ENCODE measurements at places on chromosomes 7 and 10.

- DNase-seq: no peak
These were observed 613.1 kb upstream of the NRP1 start for GRCh38 chr10:33947544-33947943.

DNA sequence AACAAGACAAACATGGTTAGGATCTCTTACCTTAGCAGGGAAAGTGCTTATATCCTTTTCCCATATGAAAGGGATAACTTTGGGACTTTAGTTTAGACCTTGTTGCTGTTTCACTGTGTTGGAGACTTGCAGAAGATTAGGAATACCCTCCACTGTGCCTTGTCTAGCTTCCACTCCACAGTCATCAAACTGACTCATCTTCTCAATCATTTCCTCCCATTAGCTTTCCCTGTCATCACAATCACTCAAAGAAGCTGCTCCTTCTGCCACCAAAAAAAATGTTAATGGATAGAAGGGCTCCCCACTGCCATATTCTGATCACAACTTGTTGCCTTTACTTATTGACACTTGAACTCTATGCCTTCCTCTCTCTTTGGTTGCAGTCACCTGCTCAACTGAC lies 16.8 kb downstream of the GNG11 start:
- DNase-seq: no peak

GRCh38 chr10:52424341-52424740 lies 110.3 kb downstream of the DKK1 start:
- DNase-seq: no peak

DNA sequence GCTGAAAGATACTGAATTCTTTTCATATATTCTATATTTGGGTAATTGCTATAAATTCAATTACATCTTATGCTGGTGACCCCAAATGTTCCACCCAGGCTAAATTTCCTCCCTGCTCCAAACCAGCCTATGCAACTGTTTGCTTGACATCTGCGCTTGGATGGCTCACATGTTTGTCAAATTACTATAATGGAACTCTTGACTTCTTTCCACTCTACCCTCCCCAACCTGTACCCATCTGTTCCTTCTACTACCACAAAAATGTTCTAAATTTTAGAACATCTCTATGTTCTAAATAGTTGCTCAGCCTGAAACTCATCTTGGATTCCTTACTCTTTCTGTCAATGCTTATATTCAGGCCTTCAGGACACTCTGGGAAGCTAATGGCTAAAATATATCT lies 249.9 kb upstream of the SMIM30 start:
- DNase-seq: no peak

DNA sequence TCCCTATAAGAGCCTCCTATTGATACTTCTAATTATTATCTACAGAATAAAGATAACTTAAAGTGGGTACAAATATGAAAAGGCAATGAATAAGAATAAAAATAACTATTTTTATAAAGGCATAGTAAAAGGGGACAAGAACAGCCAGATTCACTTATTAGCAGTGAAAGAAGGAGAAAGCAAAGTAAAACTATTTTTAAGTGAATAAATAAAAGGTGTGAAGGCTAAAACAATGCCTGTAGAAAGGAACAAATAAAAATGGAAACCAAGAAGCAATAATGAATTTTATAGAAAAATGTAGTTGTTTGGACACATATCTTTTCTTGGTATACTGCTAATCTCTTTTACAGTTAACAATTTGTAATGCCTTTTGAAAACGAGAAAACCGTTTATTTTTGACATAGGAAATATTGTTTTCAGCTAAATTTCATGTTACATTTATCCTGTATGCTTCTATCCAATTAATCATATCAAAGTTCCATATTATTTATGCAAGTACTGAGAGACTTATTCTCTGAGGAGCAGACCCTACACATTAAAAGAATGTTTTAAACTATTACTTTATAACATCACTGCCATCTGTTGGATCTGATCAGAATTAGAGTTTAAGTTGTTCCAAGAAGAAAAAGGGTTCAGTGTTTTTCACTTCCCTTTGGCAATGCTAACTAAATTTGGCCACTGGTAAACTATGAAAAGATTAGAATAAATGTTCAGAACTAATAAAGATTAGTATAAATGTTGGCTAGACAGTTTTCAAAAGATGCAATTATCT lies 59.1 kb downstream of the ARMC3 start:
- no peak for DNase-seq

- DNase-seq: no peak
These were observed 64.4 kb upstream of the SFMBT2 start for GRCh38 chr10:7475046-7475911.

DNA sequence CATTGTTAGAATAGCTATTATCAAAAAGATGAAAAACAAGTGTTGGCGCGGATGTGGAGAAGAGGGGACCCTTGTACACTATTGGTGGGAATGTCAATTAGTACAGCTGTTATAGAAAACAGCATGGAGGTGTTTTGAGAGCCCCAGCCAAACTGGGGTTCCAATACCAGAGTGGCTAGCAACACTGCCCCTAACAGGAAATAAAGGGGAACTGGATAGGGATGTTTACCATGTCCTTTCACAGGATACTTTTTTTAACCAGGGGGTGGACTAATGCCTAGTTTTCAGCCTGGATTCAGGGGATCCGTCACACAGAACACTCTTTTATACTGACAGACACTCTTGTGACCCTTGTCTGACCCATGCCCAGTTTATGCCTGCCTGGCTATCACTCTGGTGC lies 6.9 kb upstream of the GSTK1 start:
- DNase-seq: no peak

GRCh38 chr7:5635006-5635405 lies 146.5 kb downstream of the RNF216 start:
- no peak for DNase-seq

DNA sequence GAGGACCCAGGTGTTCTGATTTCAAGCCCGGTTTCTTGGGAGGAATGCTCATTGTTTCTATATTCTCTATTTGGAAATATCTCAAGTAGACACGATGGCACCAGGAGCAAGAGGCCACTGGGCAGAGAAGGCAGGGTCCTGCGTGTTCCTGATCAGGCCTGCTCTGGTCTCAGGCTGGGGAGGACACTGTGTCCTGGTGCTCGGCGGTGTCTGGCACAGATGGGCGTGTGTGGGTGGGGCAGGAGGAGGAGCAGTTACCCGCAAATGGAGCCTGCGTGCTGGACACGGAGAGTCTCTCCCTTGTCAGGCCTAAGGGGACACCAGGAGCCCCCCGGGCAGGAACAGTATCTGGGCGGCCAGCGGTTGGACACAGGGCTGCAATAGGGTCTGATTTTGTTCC lies 25.9 kb upstream of the GOLGA7B start:
- no peak for DNase-seq

GRCh38 chr7:93948106-93948505 lies 26.6 kb downstream of the GNG11 start:
- no peak for DNase-seq

GRCh38 chr10:99393683-99394082 lies 36.7 kb downstream of the GOT1 start:
- no peak for DNase-seq

DNA sequence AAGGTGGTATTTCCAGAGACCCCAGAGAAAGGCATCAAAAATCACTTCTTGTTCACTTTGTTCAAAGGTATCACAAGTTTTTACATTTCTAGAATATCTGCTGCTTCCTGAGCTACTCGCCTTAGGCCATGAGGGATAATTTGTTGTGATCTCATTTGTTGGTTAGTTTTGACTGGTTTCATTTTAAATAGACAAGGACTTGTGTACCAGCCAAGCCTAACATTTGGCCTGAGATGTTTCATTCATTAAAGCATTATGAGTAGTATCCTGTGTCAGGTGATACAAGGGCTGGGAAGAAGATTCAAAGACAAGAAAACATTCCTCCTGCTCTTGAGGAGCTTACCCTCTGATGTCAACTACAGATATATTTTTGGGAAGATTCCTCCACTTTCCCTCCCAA lies 170.3 kb upstream of the FAM171A1 start:
- DNase-seq: no peak

DNA sequence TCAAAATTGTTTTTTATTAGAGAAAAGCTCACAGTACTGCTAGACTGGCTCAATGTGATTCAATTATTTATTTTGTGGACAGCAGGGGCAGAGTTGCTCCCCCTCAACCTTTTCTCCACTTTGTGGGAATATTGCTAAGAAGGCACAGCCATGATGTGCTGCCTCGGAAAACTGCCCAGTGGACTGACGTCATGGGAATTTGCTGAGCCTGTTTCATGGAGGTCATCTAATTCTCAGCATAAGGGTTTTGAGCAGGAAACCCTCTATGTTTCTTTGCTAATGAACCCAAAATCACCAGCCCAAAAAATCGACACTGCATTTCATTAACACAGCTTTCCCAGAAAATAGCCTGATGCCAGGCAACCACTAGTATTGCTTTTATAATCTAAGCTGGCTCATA lies 228.8 kb upstream of the FAM3C start:
- no peak for DNase-seq

DNA sequence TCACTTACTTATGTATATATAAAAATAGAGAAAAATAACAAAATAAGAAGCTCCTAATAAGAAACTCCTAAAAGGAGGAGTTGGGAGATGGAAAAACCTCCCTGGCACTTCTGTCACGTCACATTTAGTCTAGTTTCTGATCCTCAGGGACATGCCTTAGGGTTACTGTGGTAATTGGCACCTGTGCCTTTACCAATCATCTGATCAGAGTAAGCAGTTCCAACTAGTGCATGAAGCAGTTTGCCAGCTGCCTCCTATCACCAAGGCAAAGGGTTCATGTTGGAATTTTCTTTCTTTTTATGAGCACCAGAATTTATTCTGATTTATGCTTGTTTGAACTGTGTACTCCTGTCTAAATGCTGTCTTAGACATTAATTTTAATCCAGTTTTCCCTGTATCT lies 49.9 kb downstream of the ARL4A start:
- DNase-seq: no peak

DNA sequence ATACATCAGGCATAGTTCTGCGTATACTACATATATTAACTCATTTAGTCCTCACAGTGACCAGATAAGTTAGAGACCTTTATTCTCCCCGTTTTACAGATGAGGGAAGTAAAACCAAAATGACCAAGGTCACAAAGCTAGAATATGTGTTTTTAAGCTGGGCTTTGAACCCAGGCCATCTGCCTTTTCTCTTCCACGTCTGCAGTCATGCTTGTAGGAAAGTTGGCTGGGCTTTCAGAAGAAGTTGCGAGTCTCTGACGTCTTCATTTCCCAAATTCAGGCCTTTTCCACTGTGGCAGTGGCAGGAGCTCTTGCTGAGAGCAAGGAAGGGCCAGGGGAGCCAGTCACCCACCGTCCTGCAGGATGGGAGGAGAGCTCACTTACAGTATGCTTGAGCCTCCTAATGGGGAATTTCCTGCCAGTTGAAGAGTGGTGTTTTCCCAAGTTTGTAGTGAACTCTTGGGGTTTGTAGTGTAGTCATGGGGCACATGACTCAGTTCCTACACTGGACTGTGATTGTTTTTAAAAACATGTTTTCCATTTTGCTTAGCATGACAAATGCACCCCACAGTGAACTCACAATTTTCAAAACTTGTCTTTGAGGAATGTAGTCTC lies 34.2 kb downstream of the CYP17A1 start:
- no peak for DNase-seq

GRCh38 chr7:28222636-28223035 lies 42.0 kb upstream of the JAZF1 start:
- no peak for DNase-seq

GRCh38 chr10:98617906-98618520 lies 171.3 kb upstream of the HPS1 start:
- DNase-seq: no peak

DNA sequence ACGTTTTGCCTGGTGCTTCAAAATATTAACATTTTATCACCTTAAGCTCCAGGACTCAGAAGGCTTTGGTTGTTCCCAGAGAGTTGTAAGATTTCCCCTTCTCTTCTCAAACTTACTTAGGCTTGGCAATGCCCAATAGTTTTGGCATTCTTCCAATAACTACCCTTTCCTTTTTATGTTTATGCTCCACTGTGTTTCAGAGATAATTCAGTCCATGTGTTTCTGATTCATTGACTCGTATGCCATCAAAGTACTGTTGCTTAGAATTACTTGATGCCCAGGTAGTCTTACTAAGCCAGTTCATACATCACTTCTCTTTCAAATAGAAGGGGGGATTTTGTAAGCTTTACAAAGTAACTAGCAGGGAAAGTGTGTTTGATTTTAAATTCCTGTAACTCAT lies 66.6 kb downstream of the AGMO start:
- DNase-seq: no peak

GRCh38 chr10:26474026-26474425 lies 35.9 kb downstream of the APBB1IP start:
- DNase-seq: no peak

DNA sequence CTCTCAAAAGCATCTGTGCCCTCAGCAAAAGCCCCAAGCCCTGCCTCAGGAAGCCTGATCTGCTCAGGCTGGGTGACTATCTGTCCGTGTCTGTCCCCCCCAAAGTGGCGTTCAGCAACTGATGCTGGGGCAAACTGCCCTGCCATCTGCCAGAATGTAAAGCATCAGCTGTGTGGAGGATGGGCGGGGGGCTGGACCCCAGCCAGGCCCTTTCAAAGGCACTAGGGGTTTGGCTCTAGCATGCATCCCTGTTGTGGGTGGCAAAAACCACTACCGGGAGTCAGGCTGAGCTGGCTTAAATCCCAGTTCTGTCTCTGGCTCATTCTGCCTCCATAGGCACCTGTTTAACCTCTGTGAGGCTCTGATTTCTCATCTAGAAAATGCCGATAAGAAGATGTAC lies 35.5 kb downstream of the GPRIN2 start:
- no peak for DNase-seq

GRCh38 chr10:96502561-96503282 lies 11.0 kb downstream of the TLL2 start:
- DNase-seq: no peak

GRCh38 chr7:57202274-57202673 lies 70.0 kb upstream of the ZNF479 start:
- no peak for DNase-seq

- no peak for DNase-seq
These were observed 2.7 kb downstream of the SND1 start for GRCh38 chr7:127654404-127655394.

DNA sequence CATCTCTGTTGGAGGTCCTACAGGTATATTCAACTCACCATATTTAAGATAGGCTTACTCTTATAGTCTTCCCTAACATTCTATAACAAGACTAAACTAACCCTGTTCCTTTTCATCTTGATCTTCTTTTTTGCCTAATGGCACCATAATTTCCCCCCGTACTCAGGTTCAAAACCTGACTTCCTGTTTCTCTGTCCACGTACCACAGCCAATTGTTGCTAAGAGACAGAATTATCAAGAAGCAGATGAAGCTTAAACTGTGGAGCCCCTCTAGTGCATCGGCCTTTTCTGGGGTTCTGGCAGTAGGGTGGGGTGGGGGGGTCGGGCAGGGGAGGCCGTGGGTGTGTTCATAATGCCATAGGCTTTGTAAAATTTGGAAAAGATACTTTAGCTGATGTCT lies 109.2 kb downstream of the EVX1 start:
- no peak for DNase-seq

DNA sequence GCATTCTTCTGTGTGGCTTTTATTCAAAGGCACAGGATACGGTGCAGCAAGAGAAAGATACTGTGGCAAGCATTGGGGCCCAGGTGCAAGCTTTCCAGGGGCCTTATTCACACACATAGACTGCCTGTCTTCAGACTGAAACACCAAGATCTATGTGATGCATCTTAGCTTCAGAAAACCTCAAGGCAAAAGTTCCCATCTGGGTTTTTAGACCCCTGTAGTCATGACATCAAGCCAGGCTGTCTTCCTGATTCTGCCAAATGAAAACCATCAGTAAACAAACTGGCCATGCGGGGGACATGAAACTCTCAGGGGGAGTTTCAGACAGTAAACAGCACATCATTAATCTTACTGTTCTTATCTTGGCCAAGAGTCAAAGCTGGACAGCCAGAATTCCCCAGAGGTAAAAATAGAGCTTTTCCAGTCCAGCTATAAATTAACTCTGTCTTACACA lies 9.8 kb downstream of the AGBL3 start:
- no peak for DNase-seq

- no peak for DNase-seq
These were observed 223.7 kb downstream of the MAD1L1 start for GRCh38 chr7:2008936-2009540.

Measured in activated CD8-positive, alpha-beta memory T cell treated with anti-CD3 and anti-CD28 coated beads for 48 hours (primary cell).